ENCODE measurements at places on chromosomes 1 and 21.
A peak's percentile ranks its signal among the peaks of the same experiment; 100 is the strongest.

- DNase-seq = peak; percentile 99
Observed at GRCh38 chr1:23168445-23169194, at the start of gene LUZP1. TSS of gene LUZP1 (minus strand) at chr1:23168856.

- no peak for DNase-seq
Observed at GRCh38 chr1:92953491-92953890, 7.8 kb downstream of the DIPK1A start.

DNA sequence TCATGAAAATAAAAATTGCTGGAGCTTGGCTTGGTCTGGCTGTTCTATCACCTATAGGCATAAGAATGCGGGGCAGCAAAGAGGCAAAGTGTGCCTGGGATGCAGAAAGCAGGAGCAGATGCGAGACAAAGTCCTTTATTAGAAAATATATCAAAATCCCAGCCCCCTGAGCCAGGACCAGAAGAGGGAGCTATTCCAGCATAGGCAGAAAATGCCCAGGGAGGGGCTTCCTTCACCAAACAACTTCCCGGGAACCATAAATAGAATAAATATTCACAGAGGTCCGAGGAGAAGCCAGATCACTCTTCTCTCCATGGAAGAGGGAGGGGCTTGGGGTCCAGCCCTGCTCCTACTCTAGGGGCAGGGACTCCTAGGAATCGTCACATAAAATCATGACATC lies 5.0 kb downstream of the PPOX start:
- DNase-seq = no peak

DNA sequence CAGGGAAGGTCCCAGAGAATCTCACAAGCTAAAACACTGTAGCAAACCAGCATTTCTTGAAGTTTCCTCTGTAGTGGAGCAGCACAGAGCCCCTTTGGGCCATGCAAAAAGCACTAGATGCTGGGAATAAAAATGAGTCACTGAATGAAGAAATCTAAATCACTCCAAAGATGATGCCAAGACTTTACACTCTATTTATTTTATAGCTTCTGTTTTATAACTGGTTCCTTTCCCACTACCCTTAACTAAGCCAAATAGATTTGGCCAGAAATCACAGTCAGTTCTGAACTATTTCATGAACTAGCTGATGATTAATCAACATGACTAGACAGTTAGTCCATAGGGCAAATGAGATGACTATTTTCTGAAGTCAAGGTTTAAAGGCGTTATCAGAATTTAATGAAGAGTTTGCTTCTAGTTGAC lies 89.5 kb downstream of the SCMH1 start:
- no peak for DNase-seq

DNA sequence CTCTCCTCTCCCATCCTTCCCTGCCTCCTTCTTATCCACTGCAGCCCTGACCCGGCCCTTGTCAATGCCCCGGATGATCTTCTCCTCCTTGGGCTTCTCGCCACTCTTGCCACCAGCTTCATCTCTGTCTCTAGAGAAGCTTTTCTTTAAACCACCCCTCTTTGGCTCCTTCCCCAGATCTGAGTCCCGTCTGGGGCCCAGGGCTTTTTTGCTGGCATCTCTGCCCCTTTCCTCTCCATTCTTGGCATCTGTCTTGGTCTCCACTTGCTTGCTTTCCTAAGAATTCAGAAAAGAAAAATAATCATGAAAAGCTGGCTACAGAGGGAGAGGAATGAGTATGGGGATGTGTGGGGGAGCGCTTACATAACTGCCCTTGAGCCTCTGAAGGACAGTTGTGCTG lies 11.8 kb downstream of the SHISA4 start:
- DNase-seq = no peak

DNA sequence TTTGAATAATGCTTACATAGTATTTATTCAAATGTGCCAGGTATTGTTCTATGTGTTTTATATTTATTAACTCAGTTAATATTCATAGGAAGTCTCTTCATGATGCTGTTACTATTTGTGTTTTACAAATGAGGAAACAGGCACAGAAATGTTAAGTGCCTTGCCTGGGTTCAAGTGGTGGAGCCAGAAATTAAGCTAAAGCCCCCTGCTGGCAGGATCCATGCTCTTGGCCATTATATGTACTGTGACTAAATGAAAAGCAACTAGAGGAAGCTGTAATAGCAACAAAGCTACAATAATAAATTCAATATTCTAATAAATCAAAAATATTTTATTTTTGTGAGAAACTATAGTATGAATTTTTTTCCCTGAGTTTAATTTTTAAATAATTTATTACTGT lies 30.0 kb downstream of the IARS2 start:
- no peak for DNase-seq

DNA sequence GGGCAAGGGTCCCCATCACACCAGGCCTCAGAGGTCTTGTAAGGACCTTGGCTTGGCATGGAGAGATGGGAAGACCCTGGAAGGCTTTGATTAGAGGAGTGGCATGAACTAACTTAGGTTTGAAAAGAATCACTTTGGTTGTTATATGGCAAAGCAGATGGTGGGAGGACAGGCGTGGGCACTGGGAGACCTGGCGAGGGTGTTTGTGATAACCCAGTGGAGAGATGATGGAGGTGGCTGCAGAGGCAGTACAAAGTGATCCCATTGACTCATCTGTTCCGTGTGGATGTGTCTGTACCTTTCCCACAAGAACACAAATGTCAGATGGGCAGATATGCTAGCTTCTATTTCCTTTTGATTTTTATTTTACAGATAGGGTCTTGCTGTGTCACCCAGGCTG lies 168.3 kb downstream of the SLC35F3 start:
- DNase-seq = no peak

DNA sequence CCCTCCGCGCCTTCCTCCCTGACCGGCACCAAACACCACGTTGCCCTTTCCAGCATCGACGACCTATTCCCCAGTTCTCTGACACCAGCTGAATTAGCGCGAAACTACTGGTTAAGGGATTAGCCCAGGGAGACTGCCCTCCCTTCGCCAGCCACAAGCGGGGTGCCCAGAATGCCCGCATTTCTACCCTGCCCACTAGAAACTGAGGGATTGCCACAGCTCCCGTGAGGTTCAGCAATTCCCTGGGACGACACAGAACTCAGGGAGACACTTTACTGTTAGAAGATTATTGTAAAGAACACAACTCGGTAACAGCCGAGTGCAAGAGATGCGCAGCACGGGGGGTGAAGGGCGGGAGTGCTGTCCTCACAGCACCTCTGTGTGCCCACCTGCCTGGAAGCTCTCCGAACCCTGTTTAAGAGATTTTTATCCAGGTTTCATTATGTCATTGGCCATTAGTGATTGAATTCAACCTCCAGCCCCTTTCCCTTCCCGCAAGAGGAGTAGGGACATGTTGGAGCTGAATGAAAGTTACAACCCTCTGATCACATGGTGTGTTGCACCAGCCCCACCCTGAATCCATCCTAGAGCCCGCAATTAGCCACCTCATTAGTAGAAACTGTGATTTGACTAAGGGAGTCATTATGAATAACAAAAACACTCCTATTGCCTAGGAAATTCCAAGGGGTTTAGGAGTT lies 15.8 kb upstream of the RIPPLY3 start:
- no peak for DNase-seq

DNA sequence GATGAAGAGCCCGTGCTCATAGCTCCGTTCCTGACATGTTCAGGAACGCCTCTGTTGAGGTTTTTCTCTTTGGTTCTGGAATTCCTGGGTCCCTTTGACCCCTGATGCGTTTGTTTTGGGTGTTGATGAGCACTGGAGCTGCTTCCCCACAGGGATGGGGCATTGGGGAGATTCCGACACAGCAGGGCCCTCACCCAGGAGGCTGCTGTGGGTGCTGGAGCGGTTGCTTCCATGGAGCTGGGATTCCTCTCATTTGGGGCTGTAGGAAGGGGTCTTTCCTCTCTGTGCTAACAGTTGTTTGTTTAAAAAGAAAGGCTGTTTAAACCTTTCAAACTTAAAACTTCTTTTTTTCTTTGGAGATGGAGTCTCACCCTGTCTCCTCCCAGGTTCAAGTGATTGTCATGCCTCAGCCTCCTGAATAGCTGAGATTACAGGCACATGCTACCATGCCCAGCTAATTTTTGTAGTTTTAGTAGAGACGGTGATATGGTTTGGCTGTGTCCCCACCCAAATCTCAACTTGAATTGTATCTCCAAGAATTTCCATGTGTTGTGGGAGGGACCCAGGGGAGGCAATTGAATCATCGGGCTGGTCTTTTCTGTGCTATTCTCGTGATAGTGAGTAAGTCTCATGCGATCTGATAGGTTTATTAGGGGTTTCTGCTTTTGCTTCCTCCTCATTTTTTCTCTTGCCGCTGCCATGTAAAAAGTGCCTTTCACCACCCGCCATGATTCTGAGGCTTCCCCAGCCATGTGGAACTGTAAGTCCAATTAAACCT lies 48.9 kb downstream of the SKI start:
- no peak for DNase-seq

- peak; percentile 3 for DNase-seq
Observed at GRCh38 chr1:227192163-227192562, 126.1 kb downstream of the CDC42BPA start.

DNA sequence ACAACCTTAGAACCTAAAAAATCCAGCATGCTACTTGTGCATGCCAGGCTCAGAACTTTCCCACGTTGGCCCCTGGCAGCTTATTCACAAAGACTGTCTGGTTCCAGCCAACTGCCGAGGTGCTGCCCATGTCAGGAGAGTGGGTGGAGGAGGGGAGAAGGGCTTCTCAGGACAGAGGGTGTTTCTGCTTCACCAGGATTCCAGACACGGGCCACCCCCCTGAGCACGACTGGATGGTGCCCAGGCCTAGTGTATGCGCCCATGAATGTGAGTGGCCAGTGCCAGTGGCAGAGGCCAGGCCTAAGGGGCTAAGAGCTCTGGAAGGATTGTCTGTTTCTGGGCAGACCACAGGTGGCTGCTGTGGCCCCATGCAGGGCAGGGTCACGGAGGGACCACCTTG lies 148.2 kb upstream of the COL6A1 start:
- no peak for DNase-seq

- DNase-seq = no peak
Observed at GRCh38 chr1:94971491-94971924, 44.6 kb upstream of the CNN3 start.

DNA sequence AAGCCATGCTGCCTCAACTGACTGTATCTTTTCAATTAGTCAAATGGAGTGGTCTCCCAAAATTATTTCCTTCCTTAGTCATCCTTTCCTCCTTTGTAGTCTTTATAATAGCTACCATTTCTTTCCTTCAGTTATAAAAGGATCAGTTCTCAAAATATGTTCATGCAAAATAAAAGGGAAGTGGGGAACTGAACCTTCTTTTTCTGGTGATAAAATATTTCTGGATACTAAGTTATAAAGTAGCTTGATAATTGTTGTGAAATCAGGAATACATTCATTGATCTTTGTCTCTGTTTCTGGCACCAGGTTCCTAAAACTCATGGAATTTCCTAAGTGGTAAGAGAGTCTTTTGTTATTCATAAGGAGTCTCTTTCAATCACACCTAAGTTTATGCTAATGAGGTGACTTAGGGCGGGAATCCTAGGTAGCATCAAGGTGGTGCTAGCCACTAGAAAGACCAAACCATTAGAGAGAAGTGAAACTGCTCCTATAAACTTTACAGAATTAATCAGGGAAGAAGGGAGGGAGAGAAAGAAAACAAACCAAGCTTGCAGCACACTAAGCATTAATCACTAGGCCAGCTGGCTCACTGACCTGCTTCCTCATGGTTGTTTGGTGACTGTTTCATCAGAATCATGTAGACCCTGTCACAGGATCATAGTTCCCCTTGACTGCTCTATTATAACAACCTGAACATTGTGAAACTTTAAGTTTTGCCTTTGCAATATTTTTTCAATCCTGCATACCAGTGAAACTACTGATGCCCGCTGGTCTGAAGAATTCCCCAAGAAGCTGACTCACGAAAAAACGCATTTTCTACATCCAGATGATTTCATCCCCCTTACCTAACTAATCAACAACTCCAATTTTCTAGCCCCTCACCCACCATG lies 161.6 kb upstream of the PTBP2 start:
- DNase-seq = no peak

DNA sequence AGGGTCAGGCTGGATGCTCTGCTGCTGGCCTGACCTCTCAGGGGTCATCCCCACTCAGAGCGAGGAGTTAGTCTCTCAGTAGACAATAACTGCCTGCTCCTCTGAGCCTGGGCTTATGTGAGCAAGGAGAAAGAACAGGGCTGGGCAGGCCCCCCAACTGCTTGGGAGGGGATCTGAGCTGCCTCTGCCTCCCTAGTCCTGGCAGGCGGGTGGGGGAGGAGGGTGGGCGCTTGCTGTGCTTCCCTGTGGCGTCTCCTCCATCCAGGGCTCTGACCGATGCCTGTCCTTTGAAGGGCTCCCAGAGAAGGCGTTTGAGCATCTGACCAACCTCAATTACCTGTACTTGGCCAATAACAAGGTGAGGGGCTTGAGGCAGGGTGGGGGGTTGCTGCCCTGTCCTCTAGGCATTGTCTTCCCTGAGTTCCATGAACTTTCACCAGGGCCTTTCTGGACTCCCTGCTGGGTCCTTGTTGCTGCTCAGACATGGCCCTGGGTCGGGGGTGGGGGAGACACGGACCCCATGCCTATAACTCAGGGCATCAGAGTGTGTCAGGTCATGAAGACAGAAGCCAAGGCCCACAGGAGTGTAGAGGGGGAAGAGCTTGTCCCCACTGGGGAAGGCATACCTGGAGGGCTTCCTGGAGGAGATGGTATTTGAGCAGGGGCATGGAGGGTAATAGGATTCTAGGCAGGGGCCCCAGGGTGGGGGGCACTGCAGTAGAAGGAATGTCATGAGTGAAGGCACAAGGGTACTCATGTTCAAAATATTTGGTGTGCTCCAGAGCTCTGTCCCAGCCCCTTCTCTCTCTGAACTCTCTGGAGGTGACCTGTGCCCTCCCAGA lies 12.5 kb downstream of the PODN start:
- DNase-seq = peak; percentile 2

Measured in posterior cingulate gyrus (tissue), 11 donors.